ENCODE measurements at places on chromosomes 13 and 19.
A peak's percentile ranks its signal among the peaks of the same experiment; 100 is the strongest.

- DNase-seq, result no peak
These were observed 75.0 kb upstream of the GTF3A start for GRCh38 chr13:27349458-27349857.

- DNase-seq, result no peak
These were observed 795 bp downstream of the MLLT1 start for GRCh38 chr19:6278740-6279619.

GRCh38 chr13:33016414-33017322 lies at the start of gene KL:
Gene KL (plus strand): TSS chr13:33016423. CDS start chr13:33016441, 18 bp downstream.
- DNase-seq, result peak; percentile 33

DNA sequence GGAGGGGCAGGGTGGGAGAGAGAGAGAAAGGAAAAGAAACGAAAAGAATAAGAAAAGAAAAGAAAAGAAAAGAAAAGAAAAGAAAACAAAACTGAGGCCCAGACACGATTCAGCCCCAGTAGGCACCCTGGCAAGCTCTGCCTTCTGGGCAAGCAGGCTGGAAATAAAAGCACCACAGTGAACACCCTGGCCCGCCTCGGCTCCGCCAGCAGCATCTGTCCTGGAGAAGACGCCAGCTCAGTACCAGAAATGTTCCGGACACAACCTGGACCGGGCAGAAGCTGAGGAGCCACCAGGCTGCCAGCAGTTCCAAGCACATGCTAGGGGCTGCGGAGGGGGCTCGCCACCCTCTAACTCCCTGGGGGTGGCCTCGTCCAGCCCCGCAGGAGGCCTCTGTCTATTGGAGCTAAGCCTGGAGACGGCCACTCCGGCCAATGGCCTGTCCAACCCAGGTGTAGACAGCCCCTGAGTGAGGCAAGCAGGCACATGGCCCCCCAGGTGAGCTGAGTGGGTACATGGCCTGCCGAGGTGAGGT lies 11.4 kb upstream of the CPAMD8 start:
- DNase-seq, result no peak

DNA sequence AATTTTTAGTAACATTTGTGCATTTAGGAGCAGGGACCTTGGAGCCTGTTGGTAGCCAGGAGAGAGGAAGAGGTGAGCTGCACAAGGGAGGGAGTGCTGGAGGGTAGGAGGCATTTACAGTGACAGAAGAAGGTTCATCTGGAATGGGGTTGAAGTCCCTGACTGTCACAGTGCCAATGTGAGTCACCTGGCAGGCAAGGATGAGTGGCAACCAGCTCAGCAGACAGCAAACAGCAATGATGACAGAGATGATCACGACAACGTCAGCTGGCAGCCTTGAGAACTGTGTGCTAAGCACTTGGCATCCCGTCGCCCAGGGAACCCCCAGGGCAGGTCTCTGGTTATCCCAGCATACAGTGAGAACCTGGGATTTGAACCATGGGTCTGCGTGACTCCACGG lies 2.6 kb downstream of the OR10H5 start:
- DNase-seq, result no peak

GRCh38 chr19:55753401-55753800 lies 5.5 kb upstream of the RFPL4A start:
- DNase-seq, result no peak

- DNase-seq, result no peak
These were observed 154.9 kb upstream of the UQCRFS1 start for GRCh38 chr19:29367791-29368222.

GRCh38 chr13:26406791-26407190 lies 150.7 kb upstream of the WASF3 start:
- no peak for DNase-seq

DNA sequence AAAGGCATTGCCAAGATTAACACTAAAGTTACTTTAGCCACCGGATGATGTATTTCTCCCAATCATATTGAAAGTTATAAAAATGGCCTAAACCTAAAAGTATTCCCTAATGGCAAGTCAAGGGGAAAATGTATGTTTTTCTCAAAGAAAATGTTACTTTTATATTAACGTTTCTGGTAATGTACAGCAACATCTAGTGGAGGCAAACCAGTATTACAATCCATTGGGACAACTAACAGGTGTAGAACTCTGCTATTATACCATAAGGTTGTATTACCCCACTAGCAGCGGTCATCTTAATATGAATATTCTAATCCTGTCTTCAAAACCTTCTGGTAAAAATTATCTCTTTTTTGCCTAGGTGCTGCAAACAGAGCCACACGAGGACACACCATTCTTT lies 69.2 kb downstream of the ZNF100 start:
- DNase-seq, result peak; percentile 48

DNA sequence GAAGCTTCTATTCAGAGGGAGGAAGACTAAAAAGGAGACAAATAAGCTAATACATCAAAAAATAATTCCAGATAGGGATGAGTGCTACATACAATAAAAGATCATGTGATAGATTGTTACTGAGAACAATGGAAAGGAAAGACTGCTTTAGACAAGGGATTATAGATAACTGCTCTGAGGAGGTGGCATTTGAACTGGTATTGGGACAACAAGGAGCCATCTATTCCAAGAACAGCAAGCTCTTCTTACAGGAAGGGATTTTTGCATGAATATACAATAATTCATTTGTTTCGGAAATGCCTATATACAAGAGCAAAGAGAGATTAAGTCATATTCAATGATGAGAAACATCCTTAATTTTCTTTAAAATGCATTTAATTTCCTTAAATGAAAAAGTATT lies 540.5 kb upstream of the KLF12 start:
- no peak for DNase-seq

DNA sequence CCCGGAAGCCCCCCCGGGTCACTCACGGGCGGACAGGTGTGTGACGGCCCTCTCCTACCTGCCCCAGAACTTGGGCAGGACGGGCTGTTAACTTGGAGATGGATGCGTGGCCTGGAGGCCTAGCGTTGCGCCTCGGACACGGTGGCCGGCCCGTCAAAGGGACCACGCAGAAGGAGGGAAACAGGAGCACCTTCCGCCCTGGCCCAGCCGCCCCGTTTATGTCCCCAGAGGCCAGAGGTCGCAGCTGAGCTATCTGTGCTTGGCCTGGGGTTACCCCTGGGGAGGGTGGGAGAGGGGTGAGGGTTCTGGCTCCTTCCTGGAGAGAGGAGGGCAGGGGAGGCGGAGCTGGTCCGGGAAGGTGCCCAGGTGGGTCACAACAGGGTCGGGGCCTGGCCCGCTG lies 35.6 kb downstream of the GADD45B start:
- DNase-seq, result no peak

DNA sequence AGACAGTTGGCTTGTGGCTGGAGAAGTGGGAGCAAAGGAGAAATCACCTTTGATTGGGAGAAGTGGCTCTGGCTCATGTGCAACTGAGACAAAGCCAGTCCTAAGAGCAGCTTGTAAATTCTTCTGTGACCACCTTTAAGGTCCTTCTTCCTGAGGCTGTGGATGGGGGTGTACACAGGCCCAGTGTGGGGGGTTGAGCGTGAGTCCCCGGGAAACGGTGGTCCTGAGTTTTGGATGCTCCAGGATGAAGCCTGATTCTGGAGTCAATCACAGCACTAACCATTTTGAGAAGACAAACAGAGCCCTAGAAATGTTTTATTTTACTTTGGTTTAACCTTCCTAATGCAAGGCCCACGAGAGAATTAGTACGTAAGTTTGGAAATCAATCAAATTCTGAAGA lies 3.9 kb upstream of the CEBPA start:
- DNase-seq, result no peak

DNA sequence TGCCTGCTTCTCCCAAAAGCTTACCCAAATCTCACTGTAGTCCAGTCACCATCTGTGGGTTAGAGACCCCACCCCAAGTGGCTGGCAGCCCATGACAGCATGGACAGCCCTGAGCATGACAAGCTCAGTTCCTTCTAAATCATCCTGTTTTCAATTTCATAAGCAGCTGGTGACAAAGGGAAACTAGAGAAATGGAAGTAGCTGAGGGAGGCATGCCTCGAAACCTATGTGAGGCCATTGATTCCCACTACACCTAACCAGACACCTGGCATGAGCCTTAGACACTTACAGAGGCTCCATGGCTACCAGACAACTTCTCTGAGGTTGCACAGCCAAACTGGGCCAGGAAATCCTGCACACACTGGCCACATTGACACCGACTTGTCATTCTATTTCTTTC lies 56.2 kb downstream of the ABCC4 start:
- peak; percentile 73 for DNase-seq

GRCh38 chr19:57642396-57643046 lies 9.6 kb downstream of the ZNF211 start:
- no peak for DNase-seq

DNA sequence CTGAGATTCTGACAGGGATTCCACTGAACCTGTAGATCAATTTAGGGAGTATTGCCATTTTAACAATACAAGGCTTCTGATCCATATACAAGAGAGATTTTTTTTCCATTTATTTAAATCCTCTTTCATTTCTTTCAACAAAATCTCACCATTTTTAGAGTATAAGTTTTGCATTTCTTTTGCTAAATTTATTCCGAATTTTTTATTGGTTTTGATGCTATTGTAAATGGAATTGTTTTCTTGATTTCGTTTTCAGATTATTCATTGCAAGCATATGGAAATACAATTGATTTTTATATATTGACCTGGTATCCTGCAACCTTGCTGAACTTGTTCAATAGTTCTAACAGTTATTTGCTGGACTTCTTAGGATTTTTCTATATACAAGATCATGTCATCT lies 18.4 kb downstream of the LEUTX start:
- no peak for DNase-seq

GRCh38 chr19:3483226-3483628 lies at the start of gene SMIM44:
Gene SMIM44 (minus strand): TSS chr19:3483441. CDS start chr19:3483403, 38 bp downstream.
- no peak for DNase-seq

DNA sequence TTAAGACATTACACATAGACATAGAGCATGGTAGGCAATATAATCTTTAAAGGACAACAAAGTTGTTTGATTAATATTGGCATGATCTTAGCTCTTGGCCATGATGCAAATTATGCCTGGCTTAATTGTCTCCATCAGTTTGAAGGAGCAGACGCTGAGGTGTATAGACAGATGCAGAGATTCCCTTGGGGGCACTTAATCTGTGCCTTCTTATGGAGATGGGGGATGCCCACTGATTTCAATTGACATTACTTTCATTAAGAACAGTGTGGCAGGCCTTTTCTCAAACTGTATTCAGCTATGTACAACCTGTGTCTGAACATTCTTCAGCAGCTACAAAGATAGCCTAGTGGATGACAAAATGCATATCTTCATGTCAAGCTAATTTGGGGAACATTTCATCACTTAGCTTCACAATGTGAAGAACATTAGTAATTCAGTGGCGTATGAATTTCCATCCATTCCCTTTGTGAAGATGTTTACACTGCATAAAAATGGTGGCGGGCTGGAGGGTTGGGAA lies 85.3 kb upstream of the MYCBP2 start:
- no peak for DNase-seq

DNA sequence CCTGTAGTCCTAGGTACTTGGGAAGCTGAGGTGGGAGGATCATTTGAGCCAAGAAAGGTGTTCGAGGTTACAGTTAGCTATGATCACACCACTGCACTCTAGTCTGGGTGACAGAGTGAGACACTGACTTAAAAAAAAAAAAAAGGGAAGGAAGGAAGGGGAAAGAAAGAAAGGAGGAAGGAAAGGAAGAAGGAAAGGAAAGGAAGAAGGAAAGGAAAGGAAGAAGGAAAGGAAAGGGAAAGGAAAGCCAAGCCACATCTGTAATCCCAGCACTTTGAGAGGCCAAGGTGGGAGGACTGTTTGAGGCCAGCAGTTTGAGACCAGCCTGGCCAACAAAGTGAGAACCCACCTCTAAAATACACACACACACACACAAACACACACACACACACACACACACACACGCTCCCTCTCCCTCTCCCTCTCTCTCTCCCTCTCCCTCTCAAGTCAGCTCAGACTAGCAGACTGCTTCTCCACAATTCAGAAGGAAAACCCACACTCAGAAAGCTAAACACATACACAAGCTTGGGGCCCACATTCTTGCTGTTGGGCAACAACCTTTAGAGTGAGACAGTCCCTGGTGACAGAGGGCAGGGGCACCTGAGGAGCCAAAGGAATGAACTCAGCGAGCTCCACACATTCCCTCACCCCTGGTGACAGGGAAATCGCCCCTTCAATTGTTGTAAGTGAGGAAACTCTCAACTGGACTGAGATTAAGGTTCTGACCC lies 2.7 kb downstream of the ZNF709 start:
- DNase-seq, result no peak

- DNase-seq, result peak; percentile 59
These were observed 2.9 kb upstream of the C19orf85 start for GRCh38 chr19:55467236-55468053.

DNA sequence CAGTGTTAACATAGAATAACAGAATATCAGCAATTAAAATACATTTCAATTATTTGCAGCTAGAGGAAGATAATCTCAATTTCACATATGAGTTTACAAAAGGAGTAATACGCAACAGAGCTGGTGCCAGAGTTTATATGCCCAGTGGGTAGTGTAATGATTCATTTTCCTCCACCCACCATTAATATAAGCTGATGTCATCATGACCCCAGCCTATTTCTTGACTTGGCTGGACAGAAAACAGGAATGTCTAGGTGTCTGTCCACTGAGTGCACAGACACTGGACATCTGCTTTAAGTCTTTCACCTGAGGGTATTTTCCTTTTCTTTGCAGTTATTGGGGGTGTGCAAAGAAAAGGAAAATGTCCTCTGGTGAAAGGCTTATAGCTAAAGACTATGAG lies 335.5 kb downstream of the TBC1D4 start:
- DNase-seq, result no peak

DNA sequence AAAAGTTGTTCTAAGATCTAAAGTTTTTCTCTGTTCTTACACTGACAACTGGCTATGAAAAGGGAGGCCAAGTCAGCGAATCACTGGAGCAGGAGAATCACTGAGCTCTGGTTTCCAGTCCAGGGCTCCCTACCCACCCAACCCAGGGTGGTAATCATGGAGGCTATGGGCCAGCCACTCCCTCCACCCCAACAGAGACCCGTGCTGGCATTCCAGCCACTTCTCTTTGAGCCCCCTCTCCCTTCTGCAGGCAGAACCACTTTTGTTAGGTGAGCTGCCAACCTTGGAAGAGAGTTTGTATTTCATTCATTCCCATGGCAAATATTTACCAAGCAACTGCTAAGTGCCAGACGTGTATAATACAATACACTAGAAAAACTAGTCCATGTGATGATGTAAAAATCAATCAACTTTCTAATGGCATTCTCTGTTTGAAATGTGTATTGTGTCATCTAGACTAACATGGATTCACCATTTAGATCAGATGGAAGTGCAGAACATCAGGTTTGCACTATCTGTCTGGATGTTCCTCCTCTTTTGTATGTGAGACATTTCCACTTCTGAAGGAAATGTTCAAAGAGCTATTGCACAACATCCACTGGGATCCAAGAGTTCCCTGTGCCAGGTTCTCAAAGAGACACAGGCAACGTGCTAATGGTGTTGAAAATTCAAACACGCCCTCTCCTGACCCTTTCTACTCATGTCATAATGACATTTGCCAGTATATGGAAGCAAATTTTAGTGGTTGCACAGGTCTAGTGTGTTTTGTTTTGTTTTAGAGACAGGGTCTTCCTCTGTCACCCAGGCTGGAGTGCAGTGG lies 5.3 kb downstream of the MLNR start:
- DNase-seq, result no peak

GRCh38 chr13:23889615-23890607 lies 711 bp upstream of the MIPEP start:
- peak; percentile 23 for DNase-seq

Data from suppressor macrophage treated with lipopolysaccharide for 1 hour (primary cell).